Spinal cord (tissue), 10 donors: ENCODE measurements at places on chromosomes 3 and 15. TPM values are rescaled to one million over a fixed set of nuclear protein-coding genes. Genes with fewer than 3 reads are reported as not detected.

TKT gene
- 132 TPM for total RNA-seq

TAGLN3 gene
- total RNA-seq, result 52.6 TPM

EIF1B gene
- total RNA-seq, result 36.6 TPM

SEMA3G gene
- total RNA-seq, result 26.6 TPM

MYRIP gene
- total RNA-seq, result 16.6 TPM

PLAAT1 gene
- 9.3 TPM for total RNA-seq

MESP2 gene
- not detected for total RNA-seq

LEKR1 gene
- 2.4 TPM for total RNA-seq

ATP13A4 gene
- 43.9 TPM for total RNA-seq

FAM81A gene
- 19.4 TPM for total RNA-seq

LNP1 gene
- total RNA-seq, result 8.3 TPM

CHRD gene
- 18.3 TPM for total RNA-seq

IGSF10 gene
- 9.7 TPM for total RNA-seq

CFAP100 gene
- total RNA-seq, result 2.2 TPM

GOLGA6L7 gene
- total RNA-seq, result not detected

MLH1 gene
- 58.5 TPM for total RNA-seq

LRRC49 gene
- total RNA-seq, result 92.5 TPM

PLCB2 gene
- total RNA-seq, result 12.0 TPM

IQSEC1 gene
- total RNA-seq, result 45.7 TPM

SCN11A gene
- 44.3 TPM for total RNA-seq

GP9 gene
- total RNA-seq, result 0.72 TPM

PIERCE2 gene
- 6.7 TPM for total RNA-seq

HRH1 gene
- total RNA-seq, result 19.3 TPM

OR5K3 gene
- not detected for total RNA-seq

ADAMTSL3 gene
- 25.2 TPM for total RNA-seq

GOLGA8J gene
- 0.39 TPM for total RNA-seq

CKMT1B gene
- 17.7 TPM for total RNA-seq

ECE2 gene
- total RNA-seq, result 12.5 TPM

MUC20 gene
- 2.6 TPM for total RNA-seq

MCTP2 gene
- 6.2 TPM for total RNA-seq
